ENCODE measurements at places on chromosomes 2 and 18.

DNA sequence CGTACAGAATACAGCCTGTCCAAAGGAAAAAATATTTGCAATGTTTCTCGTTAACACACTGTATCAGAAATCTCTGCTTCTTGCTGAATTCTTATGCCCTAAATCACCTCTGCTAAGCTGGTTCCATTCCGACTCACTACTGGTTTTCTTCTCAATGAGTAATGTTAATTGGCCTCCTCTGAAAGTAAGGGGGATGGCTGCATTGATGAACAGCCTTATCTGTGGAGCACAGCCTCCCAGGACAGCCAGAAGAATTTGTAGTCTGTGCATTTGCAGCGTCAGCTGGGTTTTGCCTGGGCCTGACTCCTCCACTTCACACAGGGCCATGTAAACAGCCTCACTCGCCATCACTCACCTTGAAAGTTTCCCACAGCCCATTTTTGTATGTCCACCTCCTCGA is 127.7 kb downstream of the RNF152 start:
- DNase-seq, result no peak

GRCh38 chr18:62937065-62937464 is 221.7 kb downstream of the PHLPP1 start:
- no peak for DNase-seq

DNA sequence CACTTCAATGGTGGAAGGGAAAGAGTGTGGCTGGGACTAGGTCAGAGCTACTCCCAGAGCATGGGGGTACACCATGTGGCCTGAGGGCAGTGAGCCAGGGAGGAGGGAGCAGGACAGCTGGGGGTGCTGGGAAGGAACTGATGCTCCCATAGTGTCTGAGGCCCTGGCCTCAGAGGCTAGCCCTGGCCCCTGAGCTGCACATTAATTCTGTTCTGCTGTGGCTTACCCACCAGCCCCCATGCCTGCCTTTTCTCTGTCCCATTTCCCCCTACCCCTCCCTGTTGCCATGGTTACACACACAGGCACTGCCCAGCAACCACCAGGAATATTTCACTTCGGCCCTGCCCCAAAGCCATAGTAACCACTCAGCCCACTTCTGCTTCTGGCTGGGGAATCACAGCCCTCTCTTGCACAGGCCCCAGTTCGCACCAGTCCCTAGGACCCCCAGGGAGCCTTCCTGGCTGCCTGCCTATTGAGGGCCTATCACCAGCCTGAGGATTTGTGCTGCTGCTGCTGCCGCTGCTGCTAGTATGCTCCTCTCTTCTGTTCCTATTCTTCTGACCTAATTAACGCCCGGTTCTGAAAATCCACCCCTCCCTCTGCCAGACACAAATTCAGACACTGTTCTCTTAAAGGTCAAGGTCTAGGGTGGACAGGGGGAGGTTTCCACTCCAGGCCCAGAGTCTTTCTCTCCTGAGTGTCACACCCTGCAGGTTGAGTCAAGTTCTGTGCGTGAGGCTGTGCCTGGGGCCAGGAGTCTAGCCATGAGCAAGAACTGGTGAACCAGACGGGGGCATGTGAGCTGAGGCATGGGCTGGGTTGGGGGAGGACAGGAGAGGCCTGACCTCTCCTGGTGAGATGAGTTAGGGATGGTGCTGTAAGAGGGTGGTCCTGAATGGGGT is 87.1 kb upstream of the MCFD2 start:
- no peak for DNase-seq

DNA sequence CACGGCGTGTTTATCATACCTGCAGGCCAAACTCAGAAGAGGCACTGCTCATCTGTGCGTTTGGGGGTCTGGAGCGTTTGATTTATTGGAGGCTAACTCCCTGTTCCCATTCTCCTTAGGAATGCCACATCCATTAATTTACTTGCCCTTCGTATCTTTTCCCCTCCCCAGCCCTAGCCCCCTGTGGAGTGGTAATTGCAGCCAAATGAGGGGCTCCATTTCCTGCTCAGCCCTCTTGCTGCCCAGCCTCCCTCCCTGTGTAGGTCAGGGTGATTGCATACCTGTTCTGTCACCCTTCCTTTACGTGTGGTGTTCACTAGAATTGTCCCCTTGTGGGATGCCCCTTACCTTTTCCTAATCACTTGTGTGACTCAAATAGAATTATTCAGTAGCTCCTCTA is 120.4 kb downstream of the MAP3K20 start:
- no peak for DNase-seq

DNA sequence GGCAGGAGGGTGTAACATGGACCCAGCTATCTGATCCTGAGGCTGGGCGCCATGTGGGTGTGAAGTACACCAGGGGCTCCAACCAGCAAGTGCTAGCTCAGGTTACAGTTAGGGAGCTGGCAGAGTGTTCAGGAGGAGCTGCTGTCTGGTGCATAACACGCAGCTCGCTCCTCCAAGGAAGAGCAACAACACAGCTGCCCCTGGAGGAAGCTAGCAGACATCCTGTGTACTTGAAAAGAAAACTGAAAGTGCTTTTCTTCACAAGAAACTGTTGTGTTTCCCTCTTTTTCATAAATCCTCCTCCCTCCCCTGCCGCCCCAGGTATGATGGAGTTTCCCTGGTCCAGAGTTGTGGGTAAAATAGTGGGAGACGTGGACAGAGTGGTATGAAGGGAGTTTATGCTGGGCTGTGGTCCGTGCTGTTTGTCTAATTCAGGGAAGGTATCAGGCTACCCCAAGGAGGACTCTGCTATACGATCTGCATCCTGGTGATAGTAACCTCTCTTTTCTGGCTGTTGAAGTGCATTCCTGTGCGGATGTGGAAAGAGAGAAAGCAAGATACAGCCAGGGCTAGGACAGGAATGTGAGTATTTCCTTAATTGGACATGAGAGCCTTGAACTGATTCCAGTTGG is 6.1 kb upstream of the LBH start:
- DNase-seq, result no peak

DNA sequence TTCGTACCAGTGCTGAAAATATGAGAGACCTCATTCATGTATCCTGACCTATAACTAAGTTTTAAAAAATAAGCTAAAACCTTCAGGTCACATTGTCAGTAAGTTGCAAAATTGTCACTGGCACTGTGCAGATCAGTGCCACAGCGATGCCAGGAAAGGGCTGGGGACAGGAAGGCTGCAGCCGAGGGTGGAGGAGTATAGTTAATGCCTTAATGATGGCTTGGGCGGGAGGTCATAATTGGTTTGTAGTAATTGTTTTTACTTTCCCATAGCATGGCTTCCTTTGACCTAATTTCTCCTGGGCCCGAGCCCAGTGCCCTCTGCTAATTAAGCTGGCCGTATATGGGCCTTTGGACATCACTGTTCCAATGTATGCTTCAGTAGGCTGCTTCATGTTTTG is 47.2 kb upstream of the RAB12 start:
- no peak for DNase-seq

DNA sequence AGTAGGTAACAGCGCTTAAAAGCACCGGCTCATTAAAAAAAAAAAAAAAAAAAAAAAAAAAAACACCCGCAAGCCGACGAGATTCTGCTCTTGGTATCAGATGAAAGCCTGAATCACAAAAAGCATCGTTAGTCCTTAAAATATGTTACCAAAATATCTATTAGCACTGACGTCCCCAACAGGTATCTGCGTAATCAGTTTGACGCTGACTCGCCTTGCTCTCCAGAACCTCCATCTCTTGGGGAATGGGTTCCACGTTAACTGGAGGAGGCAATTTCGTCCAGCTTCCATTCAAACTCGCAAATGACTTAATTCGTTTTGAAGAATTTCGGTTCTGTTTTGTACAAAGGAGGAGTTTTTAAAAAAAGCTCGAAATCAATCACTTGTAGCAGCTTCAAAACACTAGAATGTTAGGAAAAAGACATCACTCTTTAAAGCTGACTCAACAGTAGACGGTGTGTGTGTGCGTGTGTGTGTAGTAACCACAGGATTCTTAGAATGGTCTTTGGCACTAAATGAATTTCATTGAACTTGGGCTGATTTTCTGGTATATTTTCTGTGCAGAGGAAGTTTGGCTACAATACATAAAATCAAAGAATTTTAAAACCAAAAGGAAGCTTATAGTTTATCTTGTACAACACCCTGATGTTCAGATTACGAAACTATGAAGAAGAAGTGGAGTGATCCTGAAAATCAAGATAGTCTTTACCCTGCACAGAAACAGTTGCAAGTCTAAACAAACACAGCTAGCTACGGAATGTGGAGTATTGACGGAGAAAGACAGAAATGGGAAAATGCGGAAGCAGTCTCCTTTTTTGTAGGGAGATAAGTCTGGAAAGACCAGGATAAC is 1.1 kb upstream of the PGAP1 start:
- DNase-seq, result no peak

DNA sequence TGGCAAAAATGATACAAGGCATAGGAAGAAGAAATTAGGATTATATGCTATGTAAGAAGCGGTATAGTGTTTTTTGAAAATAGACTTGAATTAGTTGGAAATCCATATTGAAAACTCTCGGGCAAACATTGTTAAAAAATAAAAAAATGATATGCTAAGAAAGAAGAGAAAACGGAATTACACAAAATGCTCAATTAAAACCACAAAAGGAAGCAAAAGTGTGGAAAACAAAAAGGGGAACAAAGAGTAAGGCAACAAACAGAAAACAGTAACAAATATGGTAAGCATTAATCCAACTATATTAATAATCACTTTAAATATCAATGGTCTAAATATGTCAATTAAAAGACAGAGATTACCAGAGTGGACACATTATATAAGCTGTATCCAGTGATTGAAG is 58.4 kb downstream of the TXNL1 start:
- no peak for DNase-seq

GRCh38 chr2:223306371-223306770 is 254.4 kb downstream of the KCNE4 start:
- DNase-seq, result no peak

GRCh38 chr18:47606526-47606925 is 323.9 kb downstream of the SMAD2 start:
- DNase-seq, result no peak

GRCh38 chr18:48927286-48928080 is 23.3 kb downstream of the SMAD7 start:
- DNase-seq, result no peak

GRCh38 chr2:25879133-25879730 is 945 bp upstream of the ASXL2 start:
- no peak for DNase-seq

DNA sequence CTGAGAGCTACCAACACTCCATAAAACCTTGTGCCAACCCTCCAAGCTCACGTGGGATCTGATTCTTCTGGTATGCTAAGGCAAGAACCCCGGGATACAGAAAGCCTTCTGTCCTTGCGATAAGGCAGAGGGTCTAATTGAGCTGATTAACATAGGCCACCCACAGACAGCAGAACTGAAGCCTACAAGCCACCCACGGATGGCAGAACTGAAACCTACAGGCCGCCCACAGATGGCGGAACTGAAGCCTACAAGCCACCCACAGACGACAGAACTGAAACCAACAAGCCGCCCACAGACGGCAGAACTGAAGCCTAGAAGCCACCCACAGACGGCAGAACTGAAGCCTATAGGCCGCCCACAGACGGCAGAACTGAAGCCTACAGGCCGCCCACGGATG is 216.3 kb downstream of the SNTG2 start:
- no peak for DNase-seq

GRCh38 chr18:38494065-38494464 is 928.5 kb upstream of the CELF4 start:
- DNase-seq, result no peak
